Germinal center (tissue), 1 donor: ENCODE measurements at places on chromosomes 2 and 18.

DNA sequence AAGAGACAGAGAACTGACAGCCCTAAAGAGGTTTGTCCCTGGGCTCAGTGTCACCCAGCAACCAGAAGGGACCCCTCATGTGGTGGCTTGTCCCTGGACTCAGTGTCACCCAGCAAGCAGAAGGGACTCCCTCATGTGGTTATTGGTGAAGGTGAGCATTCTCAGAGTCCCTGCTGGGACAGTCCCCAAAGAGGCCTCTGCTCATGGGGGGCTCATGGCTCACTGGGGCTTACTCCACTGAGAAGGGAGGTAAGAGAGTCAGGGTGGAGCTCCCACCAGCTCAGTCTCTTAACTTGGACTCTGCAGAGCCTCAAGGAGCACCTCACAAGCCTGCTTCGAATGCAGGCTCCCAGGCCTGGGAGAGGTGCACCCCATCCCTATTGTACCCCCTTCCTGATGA lies 145.2 kb upstream of the COPS8 start:
- DNase-seq = no peak

GRCh38 chr2:145095641-145096435 lies 575.9 kb upstream of the ZEB2 start:
- no peak for DNase-seq

DNA sequence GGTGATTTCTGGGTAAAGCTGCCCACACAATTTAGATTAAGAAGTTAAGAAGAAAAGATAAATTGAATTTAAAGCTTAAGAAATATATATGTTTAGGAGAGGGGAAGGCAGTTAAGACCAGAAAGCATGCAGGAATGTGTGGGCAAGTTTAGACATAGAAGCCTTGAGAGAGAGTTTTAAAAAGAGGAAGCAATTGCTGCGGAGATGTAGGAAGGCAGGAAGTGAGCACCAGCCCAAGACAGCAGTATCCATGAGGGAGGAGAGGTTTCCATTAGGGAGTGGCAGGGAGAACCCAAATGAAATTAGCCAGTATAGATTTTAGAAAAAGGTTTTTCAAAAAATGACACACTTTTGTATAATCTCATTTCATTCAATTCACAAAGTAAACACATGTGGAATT lies 24.3 kb downstream of the DSC2 start:
- DNase-seq = no peak

DNA sequence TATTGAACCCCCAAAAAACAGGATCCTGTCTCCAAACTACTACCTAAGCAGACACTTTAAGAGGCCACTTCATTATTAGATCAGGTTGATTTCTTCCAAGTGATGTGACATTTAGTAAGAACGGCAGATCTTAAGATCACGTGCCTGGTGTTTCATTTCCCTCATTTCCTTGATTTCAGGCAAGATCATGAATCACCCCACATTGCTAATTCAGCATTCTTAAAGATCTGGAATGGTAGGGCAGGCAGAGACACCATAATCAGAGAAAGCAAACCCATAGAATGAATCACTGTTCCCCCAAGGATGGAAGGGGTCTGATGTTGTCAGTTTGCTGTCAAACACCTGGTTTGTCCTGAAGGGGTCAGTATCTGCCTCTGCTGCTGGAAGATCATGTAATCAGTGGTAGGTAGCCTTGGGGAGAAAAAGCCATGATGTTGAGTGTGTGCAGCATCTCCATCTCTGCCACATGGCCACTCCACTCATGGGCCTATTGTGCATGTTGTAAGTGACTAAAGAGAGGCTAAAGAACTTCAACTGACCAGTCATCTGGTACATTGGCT lies 133.9 kb downstream of the ARHGAP15 start:
- DNase-seq = no peak

DNA sequence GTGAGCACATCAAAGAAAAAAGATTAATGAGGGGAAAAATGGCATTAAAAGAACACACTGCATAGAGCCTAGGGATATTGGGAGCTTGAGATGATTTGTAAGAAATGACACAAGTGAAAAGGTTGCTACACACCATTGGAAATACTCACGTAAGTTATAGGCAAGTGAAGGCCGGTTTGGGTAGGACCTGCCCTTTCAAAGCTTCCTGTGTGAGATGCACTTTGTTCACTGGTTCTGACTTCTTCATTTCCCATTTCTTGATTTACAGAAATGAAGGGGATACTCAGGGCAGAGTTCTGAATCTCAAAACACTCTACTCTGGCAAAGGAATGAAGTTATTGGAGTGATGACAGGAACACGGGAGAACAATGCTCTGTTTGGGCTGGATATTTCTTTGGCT lies at the start of gene IL18RAP:
Gene IL18RAP (plus strand): TSS at position 251 of the 400 bp plus-strand sequence. CDS start 118 bp downstream, at position 369.
- DNase-seq = no peak

- DNase-seq = no peak
Measured at GRCh38 chr18:3615374-3615985, 165.5 kb downstream of the TGIF1 start.

DNA sequence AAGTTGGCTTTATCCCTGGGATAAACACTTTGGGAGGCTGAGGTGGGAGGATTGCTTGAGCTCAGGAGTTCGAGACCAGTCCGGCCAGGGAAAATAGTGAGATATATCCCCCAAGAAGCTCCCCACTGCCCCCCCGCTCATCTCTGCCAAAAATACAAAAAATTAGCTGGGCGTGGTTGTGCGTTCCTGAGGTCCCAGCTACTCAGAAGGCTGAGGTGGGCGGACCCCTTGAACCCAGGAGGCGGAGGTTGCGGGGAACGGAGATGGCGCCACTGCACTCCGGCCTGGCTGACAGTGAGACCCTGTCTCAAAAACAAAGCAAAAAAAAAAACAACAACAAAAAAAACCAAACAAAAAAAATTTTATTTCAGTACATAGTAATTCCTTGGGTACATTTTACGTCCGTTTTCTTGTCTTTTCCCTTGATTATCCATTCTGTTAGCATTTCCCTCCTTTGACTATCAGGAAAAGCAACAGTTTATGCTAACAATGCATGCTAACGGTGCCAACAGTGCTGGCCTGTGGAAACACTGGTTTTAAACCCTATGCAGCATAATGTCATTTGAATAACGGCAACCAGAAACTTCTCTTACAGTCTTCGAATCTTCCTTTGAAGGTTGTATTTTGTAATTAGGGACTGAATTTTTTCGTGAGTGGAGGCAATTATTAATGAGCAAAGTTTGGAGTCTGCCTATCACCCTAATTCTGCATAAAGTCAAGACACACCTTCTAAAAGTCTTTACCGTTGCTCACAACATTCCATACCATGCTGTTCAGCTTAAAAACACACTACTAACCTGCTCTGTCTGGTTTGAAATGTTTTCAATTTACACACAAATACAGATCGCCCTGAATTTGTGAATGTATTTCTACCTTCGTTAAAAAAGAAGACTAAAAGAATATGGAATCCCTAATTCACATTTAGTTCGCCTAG lies 721 bp upstream of the MIB1 start:
- DNase-seq = no peak

- no peak for DNase-seq
Measured at GRCh38 chr2:11573418-11574175, 39.8 kb downstream of the GREB1 start.

DNA sequence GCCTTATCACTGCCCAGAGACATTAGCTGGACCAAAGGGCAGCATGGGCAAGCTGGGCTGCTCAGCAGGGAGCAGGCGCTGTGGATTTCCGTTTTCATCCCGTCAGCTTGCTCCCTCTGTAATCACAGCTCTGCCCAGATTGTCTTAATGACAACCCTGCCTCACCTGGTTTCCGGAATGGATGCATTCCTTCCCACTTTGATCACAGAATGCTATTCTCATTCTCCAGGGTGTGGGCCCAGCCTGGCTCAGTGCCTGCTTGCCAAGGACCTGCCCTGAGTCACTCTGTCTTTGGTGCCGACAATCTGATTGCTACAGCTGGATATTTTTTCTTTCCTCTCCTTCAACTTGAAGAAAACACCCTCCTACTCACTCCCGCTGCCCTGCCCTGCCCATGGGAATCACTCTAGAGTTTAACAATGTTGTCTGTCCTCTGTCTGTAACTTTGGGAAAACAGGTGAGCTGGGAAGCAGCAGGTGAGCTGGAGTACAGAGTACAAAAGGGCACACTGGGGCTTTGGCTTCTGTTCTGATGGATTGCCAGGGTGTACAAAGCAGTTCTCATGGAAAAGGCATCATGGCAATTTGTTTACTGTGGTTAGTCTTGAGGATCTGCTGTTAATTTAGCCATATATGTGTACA lies 27.2 kb upstream of the FAM136A start:
- no peak for DNase-seq

DNA sequence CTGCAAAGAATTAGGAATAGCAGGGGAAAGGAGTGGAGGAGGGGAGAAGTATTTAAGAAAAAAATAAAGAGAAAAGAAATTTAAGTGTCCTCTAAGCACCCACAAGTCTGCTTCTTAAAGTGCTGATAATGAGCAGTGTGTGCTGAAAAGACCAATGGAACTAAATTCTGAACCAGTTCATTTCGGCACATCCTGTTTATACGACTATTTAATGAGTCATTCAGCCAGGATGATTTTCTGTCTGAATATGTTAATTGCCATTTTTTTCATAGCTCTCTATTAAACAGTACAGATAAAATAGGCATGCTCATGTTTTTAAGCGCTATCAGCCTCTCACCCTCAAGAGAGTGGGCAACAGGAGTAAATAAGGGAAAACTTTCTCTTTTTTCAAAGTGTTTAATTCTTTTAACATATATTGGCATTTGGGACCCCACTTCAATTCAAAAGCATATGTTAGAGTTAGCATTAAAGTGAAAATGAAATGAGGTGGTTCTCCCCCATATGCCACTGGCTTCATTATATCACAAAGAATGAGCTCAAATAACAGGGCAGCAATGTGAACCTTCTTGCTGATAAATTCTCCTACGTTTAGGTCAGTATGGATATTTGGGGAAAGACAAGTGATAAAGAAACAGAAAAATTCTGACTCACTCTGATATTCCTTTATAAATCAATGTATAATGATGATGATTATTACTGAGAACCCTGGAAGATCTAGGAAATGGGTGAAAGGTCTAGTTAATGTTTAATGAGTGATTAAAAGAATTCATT lies 87.5 kb downstream of the TCF4 start:
- no peak for DNase-seq

DNA sequence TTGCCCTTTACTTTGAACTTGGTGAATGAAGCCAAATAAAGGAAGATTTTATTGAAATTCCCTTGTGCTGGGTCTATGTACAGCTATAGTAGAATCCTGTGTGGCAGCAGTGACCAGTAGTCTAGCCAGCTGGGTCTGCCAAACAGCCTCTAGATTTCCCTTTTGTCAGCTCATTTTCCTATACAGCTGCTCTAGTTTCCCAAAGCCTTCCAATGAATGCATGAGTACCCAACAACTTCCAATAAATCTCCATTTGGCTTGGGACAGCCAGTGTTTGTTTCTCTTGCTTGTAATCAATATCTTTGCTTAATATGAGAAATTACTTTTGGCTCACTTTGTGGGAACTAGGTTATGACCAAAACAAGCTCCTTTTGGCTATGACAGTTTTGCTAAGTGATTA lies 43.6 kb downstream of the SCN9A start:
- no peak for DNase-seq

- DNase-seq = no peak
Measured at GRCh38 chr2:90077948-90078347, 1386.5 kb downstream of the RPIA start.
